ENCODE measurements at places on chromosomes 3 and 15.

DNA sequence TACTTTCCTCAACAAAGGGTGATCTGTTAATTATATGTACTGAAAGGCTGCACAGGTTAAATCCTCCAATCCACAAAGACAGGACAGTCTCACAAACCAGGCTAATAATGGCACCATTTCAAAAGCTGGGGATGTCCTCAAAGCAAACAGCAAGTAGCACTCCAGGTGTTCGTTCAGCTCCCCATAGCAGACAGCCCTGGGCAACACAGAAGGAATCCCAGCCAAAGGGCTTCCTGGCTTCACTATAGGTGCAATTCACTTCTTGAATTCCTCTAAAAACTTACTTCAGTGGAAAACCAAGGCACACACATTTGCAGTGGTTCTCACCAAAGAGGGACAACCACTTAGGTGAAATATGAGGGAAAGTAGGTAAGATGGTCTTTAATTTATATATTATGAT, 166.7 kb downstream of the CTNNB1 start:
- no peak overlapping the region for H3K4me3 ChIP-seq
- H3K4me1 ChIP-seq: no peaks in the 10 kb centered on the region
- ATAC-seq: no peak
- no peaks in the 10 kb centered on the region for H3K36me3 ChIP-seq
- no peaks in the 10 kb centered on the region for H3K27me3 ChIP-seq

DNA sequence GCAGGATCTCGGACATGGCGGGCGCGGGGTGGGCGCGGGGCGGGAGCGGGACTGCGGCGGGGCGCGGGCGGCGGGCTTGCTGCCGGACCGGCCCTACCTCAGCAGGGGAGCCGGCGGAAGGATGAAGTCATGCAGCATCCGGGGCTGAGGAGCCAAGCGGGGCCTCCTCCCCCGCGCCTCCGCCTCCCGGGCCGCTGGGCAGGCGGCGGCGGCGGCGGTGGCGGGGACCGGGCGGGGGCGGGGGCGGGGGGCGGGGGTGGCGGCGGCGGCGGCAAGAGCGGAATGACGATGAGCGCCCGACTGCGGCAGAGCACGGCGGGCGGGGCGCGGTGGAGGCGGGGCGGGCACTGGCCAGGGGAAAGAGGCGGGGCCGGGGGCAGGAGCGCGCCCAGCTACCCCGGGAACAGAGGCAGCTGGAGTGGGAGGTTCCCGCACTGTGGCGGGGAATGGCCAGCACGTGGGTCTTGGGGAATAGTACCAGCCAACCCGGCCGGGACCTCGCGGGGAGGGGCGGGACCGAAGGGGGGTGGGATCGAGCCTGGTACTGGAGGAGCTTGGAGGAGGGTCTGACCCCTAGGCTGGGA, at the start of gene CAMK2N2:
Gene CAMK2N2, minus strand, starts transcription at position 284 of the 584 bp plus-strand sequence. Its CDS starts 268 bp downstream, at position 16.
- H3K36me3 ChIP-seq: peaks cover 18% of the 10 kb centered on the region
- peaks cover 14% of the 10 kb centered on the region for H3K4me1 ChIP-seq
- peak within 1 kb of the TSS; percentile 85 for H3K27ac ChIP-seq

- H3K27me3 ChIP-seq: peaks cover 3% of the 10 kb centered on the region
- no peak overlapping the region for H3K27ac ChIP-seq
- H3K36me3 ChIP-seq: no peaks in the 10 kb centered on the region
- no peak overlapping the region for H3K4me3 ChIP-seq
- no peaks in the 10 kb centered on the region for H3K4me1 ChIP-seq
These were observed 156.3 kb downstream of the KBTBD8 start for GRCh38 chr3:67154429-67154828.

GRCh38 chr3:124383846-124384466, 346.3 kb upstream of the UMPS start:
- H3K27me3 ChIP-seq: peaks cover 28% of the 10 kb centered on the region
- H3K4me3 ChIP-seq: no peak overlapping the region
- ATAC-seq: no peak
- H3K27ac ChIP-seq: no peak overlapping the region

- no peak overlapping the region for H3K27ac ChIP-seq
- ATAC-seq: no peak
- peaks cover 7% of the 10 kb centered on the region for H3K27me3 ChIP-seq
- H3K4me1 ChIP-seq: no peaks in the 10 kb centered on the region
- no peak overlapping the region for H3K4me3 ChIP-seq
These were observed 53.3 kb downstream of the KY start for GRCh38 chr3:134597390-134597970.

DNA sequence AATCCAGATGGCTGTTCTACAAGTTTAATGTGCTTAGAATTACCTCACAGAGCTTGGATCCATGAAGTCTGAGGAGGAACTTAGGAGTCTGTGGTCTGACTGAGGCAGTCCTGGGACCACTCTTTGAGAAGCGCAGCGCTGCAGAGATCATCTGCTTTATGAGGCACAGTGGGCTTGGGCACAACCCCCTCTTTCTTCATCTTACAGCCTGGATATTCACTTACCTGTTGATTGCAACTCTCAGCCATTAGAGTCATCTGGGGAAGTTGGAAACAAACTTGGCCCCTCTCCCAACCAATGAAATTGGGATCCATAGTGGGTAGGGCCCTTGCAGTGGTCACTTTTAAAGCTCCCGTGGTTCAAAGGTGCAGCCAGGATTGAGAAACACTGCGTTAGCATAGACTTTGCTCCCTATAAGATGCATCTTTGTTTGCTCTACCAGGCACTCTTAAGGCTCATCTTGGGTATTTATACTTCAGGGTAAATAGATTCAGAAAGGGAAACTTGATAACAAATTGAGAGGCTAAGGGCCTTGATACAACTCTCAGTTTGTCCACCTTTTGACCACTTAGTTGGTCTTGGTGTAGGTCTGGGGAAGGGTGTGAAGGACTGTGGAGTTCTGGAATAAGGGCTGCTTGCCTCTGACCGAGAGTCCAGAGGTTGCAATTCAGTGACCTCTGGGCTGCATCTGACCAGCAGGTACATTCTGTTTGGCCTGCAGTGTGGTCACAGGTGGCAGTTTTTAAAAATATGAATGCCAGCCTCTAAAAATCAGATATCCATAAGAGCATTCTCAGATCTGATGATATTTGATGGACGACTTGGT, 22.8 kb downstream of the FEM1B start:
- H3K4me3 ChIP-seq: peak overlapping the region; percentile 65
- peaks cover 12% of the 10 kb centered on the region for H3K36me3 ChIP-seq
- ATAC-seq: no peak
- H3K4me1 ChIP-seq: peaks cover 5% of the 10 kb centered on the region
- peak overlapping the region; percentile 62 for H3K27ac ChIP-seq
- H3K27me3 ChIP-seq: no peaks in the 10 kb centered on the region

DNA sequence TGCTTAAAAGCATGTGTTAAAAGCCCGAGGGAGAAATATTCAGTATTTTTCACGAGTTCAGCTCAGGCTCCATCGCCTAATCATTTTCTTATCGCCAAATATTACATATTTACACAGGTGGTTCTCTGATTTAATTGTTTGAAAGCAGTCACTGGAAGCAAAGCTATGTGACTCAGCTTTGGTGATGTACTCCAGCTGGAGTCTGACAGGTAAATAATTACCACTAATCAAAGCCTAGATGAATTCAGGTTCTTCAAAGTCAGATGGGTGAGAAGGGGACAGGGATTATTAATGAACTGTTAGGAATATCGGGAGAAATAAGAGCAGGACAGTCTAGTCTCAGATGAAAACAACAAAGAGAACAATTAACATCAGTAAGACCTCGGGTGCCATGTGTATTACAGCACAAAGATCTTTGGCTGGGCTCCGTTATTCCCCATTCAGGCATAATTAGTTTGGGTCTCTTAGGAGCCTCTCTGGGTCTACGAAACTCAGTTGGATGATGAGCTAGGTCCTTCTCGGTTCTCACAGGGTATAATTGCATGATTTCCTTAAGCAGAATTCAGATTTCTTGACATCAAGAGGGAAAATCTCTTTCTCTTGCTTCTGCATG, 331.7 kb upstream of the ADAMTS9 start:
- H3K4me1 ChIP-seq: no peaks in the 10 kb centered on the region
- no peak for ATAC-seq
- H3K27ac ChIP-seq: no peak overlapping the region
- H3K36me3 ChIP-seq: no peaks in the 10 kb centered on the region
- H3K4me3 ChIP-seq: no peak overlapping the region

DNA sequence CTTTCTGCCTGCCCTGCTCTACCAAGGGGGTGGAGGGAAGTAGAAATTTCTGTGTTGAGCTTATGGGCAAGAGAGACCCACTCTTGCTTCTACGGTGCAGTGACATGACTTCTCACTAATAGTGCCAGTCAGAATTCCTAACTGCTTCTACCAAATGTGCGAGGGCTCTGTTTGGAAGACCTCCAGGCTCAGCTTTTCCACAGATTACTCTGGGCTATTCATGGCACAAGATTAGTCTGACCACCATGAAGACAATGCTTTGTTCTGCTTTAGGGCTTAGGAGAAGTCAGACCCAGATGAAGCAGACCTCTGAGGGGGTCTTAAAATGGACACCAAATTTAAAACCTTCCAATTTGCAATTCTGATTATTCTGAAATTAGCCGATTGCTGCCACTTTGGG, 195.9 kb upstream of the TBC1D5 start:
- H3K36me3 ChIP-seq: no peaks in the 10 kb centered on the region
- H3K27me3 ChIP-seq: peaks cover 22% of the 10 kb centered on the region
- H3K4me3 ChIP-seq: no peak overlapping the region
- H3K4me1 ChIP-seq: no peaks in the 10 kb centered on the region
- H3K27ac ChIP-seq: no peak overlapping the region
- no peak for ATAC-seq

All from activated T-helper 17 cell treated with anti-CD3 and anti-CD28 coated beads, Interleukin-2, amount 50 U/mL, for 72 hours (primary cell).